Stimulated activated CD4-positive, alpha-beta T cell treated with anti-CD3 and anti-CD28 coated beads, TNF-alpha, amount 100 ng/mL, for 1 hour (primary cell): ENCODE measurements at places on chromosomes 3 and 15.

DNA sequence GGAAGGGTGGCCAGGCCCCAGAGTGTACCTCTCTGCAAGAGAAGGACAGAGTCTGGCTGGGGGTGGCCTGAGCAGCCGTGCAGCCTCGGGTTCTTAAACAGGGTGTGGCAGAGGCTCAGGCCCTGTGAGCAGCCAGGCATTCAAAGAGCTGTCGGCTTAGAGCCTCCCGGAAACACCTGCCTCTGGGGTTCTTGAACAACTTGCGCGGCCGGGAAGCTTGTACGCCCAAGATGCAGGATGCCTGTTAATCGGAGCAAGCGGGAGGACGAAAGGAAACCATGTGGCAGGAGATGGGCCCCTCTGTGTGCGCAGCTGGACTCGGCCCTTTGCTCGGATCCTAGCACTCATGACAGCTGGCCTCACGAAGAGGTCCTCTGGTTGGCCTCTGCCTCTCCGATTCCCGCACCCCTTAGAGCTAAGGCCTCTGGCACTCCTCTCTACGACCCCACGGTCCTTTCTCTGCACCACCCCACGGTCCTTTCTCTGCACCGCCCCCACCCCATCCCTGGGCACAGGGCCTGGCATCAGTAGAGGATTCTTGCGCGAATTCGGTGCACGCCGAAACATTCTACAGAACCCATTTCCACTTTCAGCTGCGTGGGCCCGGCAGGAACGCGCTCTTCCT is 23.9 kb upstream of the TXNRD3 start:
- DNase-seq, result no peak

GRCh38 chr3:168865022-168865551 is 769.4 kb upstream of the GOLIM4 start:
- DNase-seq, result no peak

DNA sequence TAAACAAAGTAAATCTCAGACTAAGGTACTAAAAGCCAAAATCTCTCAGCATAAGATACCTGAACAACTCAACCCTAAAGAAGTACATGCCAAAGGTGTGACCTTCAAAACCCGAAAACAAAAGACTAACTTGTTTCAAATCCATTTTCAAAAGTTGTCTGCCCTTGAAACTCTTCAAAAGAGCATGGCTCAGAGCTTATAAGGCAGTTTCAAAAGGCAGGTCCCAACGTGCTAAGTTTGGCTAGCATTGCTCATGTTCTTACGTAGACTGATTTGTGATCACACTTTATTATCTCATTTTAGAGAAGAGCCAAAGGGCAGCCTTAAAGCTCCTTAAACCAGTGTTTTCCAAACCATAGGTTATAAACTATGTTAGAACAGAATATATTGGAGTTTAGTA is 112.2 kb downstream of the FEZF2 start:
- no peak for DNase-seq

- DNase-seq, result no peak
Observed at GRCh38 chr15:64398575-64398974, 10.9 kb downstream of the TRIP4 start.

- DNase-seq, result no peak
Observed at GRCh38 chr15:92616621-92617548, 38.7 kb downstream of the FAM174B start.

DNA sequence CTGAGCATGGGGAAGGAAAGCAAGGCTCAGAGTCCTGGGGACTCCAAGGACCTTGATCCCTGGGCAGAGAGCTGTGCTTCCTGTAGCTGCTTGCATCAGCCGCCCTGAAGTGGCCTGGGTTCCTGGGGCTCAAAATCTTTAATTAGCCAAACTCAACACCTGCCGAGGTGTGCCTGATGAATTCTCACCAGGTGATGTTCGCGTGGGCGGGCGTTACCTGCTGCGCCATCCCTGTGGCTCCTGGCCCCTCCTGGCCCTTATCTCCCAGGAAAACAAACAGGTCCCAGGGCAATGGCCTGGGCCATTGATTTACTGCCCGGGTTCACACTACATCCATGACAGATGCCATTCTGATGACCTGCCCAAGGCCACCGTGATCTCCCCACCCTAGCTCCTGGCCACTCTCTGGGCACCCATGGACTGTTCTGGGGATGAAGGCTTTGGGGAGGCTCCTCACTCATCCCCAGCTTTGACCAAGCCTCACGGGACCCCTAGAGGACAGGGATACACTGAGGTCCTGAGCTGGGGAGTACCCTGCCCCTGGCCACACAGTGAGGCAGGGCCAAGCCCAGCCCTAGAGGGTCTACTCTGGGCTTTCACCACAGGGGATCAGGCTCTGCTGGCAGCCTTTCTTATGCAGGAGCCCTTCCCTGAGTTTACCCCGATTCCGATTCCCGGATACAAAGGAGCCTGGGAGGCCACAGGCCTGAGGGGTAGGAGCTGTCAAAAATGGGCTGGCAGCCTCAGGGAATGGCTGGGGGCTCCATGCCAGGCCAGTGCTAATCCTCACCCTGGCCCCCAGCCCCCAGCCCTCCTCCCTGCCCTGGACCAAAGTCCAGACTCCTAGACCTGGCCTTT is 5.7 kb downstream of the SLC38A3 start:
- DNase-seq, result no peak

- no peak for DNase-seq
Observed at GRCh38 chr3:29971895-29972294, 634.5 kb upstream of the TGFBR2 start.

- no peak for DNase-seq
Observed at GRCh38 chr15:41377978-41378377, 24.3 kb downstream of the NDUFAF1 start.

DNA sequence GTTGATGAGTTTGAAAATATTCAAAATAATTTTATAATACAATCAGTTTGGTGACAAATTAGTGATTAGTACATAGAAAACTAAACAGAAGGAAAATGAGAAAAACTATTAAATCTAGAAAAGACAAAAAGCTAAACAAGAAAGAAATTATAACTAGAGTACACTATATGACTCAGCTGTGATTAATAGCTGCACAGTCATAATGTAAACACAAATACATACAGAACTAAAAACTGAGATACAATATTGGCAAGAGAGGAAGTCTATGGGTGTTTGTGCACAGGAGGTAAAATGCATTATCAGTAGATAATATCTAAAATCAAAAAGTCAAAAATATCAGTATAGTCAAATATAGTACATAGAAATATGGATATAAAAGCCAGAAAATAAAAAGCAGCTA is 80.7 kb upstream of the PCSK6 start:
- no peak for DNase-seq

GRCh38 chr15:47332481-47332880 is 384.8 kb upstream of the SEMA6D start:
- DNase-seq, result no peak

GRCh38 chr3:111603679-111604078 is 8.5 kb upstream of the ZBED2 start:
- no peak for DNase-seq

- DNase-seq, result no peak
Observed at GRCh38 chr15:74208901-74209559, 6.4 kb upstream of the STRA6 start.

GRCh38 chr3:6204891-6205290 is 656.0 kb upstream of the GRM7 start:
- DNase-seq, result no peak

- DNase-seq, result no peak
Observed at GRCh38 chr15:32956006-32956405, 238.2 kb downstream of the GREM1 start.
